Left colon (tissue), 2 donors: ENCODE measurements at places on chromosomes 2 and 18.

DNA sequence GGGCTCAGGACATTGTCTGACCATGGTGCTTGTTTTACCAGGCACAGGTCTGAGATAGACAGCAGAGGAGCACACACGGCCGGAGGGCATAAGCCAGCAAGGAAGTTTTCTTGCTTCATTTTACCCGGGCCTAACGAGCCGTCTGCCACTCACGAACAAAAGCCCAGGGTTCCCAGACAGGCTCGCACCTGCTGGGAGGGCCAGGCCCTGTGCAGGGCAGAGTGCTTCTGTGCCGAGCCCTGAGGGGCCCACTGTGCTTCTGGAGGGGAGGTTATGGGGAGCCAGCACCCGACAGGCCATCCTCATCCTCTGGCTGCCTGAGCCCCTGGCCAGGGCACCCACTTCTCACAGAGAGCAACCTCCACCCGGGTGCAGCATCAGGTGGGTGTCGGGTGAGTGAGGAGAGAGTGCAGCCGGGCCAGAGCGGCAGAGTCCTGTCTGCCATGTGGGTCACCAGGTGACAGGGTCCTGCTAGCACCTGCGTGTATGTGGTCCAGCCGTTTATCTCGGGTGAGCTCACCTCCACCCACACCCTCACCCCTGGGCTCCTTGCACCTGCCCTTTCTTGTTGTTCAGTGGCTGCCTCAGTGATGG is 297.9 kb downstream of the NDUFA10 start:
- no peak for DNase-seq

GRCh38 chr2:175620106-175620505 is 382.0 kb downstream of the LNPK start:
- no peak for DNase-seq

GRCh38 chr2:136404925-136405324 is 287.0 kb upstream of the CXCR4 start:
- DNase-seq: no peak

GRCh38 chr2:138238908-138239307 is 262.7 kb upstream of the SPOPL start:
- DNase-seq: no peak

GRCh38 chr2:229901819-229902218 is 20.0 kb downstream of the TRIP12 start:
- DNase-seq: no peak

DNA sequence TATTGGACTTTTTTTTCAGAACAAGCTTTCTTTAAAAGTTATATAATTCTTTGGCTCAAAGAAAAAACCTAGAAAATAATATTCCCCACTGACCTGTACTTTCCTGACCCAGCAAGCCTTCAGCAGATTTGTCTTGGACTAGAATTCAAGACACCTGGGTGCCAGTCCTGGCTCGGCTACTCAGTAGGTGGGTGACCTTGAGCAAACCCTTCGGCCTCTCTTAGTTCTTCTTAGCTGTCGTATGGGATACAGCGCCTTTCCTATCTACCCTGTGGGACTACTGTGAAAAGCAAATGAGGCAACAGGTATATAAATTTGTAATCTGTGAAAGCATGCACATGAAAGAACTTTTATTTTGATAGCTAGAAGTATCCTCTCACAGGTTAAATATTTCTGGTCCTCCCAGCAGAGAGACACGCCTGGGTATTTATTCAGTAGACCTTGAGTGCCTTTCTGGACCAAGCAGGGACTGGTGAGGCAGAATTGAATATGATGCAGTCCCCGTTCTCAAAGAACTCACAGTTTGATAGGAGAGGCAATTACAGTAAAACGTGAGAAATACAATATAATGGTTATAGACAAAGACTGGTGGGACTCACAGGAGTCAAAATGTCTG is 69.4 kb upstream of the EPAS1 start:
- no peak for DNase-seq

DNA sequence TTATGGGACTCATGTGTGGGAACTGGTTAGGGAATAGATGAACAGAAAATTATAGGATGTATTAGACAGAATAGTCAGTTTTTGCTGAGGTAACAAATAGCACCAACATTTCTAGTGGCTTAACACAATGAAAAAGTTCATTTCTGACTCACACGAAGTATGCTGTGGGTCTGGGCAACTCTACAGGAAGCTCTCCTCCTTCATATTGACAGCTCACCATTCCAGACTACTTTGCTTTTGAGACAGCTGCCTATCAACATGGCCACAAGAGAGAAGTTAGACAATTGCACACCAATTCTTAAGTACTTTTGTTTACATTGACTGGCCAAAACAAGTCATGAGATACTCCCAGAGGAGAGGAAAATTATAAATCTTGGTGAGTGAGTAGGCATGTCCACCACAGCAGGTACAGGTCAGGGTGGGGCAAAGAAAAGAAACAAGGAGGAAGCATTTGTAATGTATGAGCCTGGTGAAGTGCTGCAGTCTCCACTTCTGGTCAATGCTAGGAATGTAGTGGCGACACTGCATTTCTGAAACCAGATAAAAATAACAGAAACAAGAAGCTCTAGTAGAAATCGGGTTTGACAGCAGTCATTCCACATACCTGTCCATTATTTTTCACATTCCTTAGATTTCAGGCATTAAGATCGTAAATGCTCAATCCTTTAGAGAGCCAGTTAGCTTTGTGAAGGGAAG is 141.6 kb downstream of the ICOS start:
- DNase-seq: no peak

GRCh38 chr2:173881461-173881860 is 83.7 kb downstream of the SP3 start:
- no peak for DNase-seq

DNA sequence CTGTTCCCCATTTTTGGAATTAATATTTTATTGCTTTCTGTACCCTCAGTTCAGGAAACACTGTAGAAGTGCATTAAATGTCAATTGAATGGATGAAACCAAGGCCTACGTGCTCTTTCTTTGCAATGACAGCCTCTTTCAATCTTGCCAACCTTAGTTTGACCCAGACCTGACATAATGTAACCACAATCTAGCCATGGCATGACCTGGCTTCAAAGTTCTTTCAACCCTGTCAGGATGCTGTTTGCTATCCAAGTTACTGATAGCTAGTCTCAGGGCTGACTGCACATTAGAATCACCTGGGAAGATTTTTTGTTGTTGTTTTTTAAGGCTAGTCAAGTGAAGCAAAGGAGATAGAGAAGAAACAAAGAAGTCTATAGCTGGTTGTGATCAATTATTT is 190.9 kb upstream of the PKDCC start:
- DNase-seq: no peak

DNA sequence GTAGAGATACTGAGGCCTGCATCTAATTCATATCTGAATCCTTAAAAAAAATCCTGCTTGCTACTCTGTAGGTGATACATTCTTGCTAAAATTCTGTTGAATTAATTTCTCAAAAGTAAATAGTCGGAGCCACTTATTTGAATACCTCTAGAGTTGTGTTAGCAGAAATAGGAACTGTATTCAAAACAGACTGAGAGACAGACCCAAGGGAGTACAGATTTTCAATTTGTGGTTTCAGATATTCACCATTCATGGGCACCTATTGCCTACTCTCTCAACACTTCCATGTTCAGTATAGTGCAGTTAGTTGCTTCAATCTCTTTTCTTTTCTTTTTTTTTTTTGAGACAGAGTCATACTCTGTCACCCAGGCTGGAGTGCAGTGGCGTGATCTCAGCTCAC is 46.6 kb upstream of the CTLA4 start:
- no peak for DNase-seq

GRCh38 chr2:174888646-174889271 is 116.4 kb downstream of the CHN1 start:
- DNase-seq: no peak

DNA sequence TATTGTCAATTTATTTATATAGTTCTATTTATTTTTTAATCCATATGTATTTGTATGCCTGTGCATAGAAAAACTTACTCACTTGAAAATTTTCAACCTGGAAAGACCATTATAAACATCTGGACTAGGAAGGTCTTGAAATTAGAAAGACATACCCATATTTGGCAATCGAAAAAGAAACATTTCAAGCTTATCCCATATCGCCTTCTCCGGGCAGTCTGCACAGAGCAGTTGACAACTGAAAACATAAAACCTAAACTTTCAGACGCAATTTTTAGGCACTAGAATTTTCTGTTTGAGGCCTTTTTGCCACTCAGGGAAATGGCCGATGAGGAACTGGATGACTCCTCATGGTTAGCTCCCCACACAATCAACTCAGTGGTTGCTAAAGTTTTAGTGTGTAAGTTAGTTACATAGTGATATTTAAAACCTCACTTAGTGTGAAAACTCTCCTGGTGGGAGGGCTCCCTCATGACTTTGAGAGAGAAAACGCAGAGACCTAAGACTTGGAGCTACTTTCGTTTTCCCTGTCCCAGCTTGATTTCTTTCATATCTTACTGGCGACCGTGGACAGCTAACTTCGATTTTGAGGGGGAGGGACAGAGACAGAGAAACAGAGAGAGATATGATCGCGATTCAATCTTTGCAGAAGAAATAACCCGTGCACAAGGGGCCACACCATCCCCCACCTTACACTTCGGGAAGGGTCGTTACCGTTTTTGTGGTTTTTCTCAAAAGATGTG is 3.2 kb upstream of the HOXD12 start:
- DNase-seq: no peak

- no peak for DNase-seq
Measured at GRCh38 chr2:134706587-134707329, 12.0 kb downstream of the TMEM163 start.

DNA sequence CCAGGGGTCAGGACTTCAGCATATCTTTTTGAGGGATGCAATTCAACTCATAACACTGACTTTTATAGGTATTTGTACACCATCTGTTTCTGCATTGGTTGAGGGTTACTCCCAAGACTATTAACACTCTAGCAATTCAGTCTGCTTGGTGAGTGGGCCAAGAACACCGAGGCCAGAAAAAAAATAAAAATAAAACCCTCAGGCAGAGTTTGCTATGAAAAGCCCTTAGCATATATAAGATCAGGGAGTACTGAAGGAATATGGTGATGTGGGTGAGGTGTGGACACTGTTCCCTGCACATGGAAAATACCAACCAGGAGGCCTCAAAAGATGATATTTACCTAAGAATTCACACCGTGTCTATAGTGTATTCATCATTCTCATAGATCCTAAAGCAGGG is 383.2 kb upstream of the UBE2E3 start:
- no peak for DNase-seq

GRCh38 chr18:79294235-79294634 is 101.5 kb upstream of the NFATC1 start:
- DNase-seq: no peak

DNA sequence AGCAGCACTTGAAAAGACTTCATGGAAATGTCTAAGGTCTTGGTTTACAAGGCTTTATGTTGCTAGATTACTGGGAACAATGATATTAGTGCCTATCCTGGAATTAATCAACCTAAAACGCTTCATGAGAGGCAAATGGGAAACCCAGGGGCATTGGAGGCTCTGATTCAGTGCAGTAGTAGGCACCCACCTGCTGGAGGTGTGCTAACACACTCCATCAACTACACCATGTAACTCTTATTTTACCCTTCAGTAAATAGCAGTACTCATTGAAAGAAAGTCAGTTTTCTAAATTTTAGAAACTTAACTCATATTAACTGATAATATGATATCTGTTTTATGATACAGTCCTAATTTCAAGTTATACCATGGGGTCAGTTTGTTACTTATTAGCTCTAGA is 17.4 kb upstream of the HNRNPA3 start:
- DNase-seq: no peak

- no peak for DNase-seq
Measured at GRCh38 chr2:154243685-154244084, 372.0 kb downstream of the GALNT13 start.

GRCh38 chr18:35875566-35875965 is 96.9 kb upstream of the RMP24 start:
- no peak for DNase-seq

DNA sequence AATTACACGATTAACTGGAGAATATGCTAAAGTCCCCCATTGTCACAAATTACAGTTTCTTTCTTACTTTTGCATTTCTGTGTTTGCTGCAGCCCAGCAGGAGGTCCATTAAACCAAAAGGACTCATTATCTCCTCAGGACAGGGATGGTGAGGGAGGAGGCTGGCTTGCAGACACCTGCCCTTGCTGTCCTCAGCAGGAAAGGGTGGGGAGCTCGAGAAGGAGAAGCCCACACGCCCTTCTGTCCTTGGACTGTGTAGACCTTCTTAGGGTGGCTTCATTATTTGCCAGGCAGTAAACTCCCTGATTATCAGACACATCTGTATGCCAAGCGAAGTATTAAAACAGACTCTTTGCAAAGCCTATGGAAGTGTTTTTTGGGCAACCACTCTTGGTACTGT is 196.0 kb downstream of the LDLRAD4 start:
- no peak for DNase-seq

- no peak for DNase-seq
Measured at GRCh38 chr2:191617575-191617974, 60.4 kb upstream of the NABP1 start.

DNA sequence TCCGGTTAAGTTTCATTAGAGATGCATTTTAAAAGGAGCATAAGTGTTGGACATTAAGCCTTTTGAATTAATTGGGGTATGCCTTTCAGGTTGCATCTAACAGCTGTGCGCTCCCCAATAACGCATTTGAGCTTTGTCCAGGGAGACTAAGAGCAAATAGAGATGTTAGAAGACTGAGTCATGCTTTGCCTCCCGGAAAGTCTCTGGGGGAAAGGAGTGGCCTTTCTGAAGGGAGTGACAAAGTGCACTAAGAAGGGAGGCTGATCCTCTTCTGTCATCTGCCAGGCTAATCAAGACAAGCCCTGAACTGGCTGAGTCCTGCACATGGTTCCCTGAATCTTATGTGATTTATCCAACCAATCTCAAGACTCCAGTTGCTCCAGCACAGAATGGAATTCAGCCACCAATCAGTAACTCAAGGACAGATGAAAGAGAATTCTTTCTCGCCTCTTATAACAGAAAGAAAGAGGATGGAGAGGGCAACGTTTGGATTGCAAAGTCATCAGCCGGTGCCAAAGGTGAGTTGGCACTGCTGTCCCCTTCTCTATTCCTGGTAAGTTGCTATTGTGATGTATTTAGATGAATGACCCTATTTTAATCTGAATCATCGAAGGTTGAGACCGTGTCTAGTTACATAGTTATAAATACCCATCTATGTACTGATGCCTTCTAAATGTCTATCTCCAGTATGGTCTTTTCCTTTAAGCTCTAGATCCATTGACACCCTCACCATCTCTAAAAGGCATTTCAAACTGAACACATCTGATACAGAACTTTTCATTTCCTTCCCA is 12.1 kb downstream of the TTL start:
- no peak for DNase-seq

GRCh38 chr2:206962966-206963365 is 23.6 kb downstream of the CPO start:
- no peak for DNase-seq
